ENCODE measurements at places on chromosomes 7 and 10. TPM values are rescaled to one million over a fixed set of nuclear protein-coding genes. Genes with fewer than 3 reads are reported as not detected.

GRCh38 chr10:99123336-99123735, 112.3 kb downstream of the HPSE2 start:
- no peak for DNase-seq

- no peak for DNase-seq
Observed at GRCh38 chr7:706721-707120, 19.8 kb upstream of the DNAAF5 start.

GRCh38 chr7:115561335-115562110, 469.0 kb downstream of the TFEC start:
- DNase-seq: no peak

The OPN1SW gene
- total RNA-seq: not detected

GRCh38 chr7:94042381-94042780, 38.2 kb upstream of the BET1 start:
- DNase-seq: no peak

- DNase-seq: no peak
Observed at GRCh38 chr10:103055105-103055504, 137.0 kb downstream of the CNNM2 start.

- no peak for DNase-seq
Observed at GRCh38 chr10:55519264-55519663, 718.2 kb upstream of the PCDH15 start.

- no peak for DNase-seq
Observed at GRCh38 chr10:123496375-123496774, 169.8 kb upstream of the GPR26 start.

The LRMDA gene
- total RNA-seq: 25.7 TPM

DNA sequence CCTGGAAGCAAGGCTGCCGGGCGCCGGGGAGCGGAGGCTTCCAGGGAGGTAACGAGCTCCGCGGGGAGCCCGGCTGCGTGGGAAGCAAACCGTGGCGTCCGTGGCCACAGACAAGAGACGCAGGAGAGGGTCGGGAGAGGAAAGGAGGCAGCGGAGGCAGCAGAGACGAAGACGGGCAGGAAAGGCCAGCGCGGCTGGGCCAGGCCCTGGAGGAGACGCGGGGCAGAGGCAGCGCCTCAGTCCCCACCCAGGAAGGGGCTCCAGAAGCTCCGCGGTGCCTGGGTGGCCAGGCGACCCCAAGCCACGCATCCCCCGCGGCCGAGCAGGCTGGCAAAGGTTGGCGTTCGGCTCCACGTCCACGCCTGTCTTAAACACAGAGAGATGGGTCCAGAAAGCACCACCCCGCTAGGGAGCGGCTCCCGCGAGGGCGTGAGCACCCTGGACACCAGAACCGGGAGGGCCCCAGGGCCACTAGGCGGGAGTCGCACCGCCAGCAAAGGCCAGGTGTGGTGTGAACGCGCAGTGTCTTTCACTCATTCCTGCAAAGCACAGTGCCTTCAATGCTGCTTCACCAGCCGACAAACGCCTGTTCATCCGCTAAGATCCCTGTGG, 97.3 kb downstream of the PTPRN2 start:
- DNase-seq: no peak

The NME8 gene
- total RNA-seq: not detected

DNA sequence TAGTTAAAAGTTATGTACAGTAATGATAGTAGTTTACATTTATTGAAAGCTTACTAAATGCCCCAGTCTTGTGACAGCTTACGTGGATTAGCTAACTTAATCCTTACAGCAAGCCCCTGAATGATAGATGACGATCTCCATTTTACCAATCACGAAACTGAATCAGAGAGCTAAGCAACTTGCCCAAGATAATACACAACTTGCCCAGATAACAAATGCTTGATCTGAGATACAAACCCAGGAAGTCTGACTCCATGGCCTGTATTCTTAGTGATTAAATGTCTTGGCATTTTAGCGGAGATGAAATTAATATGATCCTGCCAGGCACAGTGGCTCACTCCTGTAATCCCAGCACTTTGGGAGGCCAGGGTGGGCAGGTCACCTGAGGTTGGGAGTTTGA, 46.9 kb upstream of the FMC1 start:
- no peak for DNase-seq

The OLAH gene
- total RNA-seq: 0.34 TPM

The NPTX2 gene
- 32.0 TPM for total RNA-seq

- peak; percentile 39 for DNase-seq
Observed at GRCh38 chr7:3922175-3922635, 621.2 kb downstream of the SDK1 start.

The SPDYE5 gene
- not detected for total RNA-seq

The NKX2-3 gene
- total RNA-seq: not detected
